CD4-positive, alpha-beta T cell treated with Interleukin-21 for 1 hour (primary cell): ENCODE measurements at places on chromosomes 3 and 15.

GRCh38 chr3:132804498-132804897 lies 82.3 kb upstream of the NPHP3 start:
- DNase-seq, result no peak

- DNase-seq, result no peak
Observed at GRCh38 chr15:69597061-69597592, 144.5 kb downstream of the RPLP1 start.

GRCh38 chr15:101242999-101243336 lies 8.9 kb downstream of the CHSY1 start:
- no peak for DNase-seq

GRCh38 chr3:141746962-141747361 lies 8.9 kb downstream of the RNF7 start:
- DNase-seq, result no peak

GRCh38 chr15:34336231-34336990 lies 1.2 kb downstream of the SLC12A6 start:
- DNase-seq, result no peak

DNA sequence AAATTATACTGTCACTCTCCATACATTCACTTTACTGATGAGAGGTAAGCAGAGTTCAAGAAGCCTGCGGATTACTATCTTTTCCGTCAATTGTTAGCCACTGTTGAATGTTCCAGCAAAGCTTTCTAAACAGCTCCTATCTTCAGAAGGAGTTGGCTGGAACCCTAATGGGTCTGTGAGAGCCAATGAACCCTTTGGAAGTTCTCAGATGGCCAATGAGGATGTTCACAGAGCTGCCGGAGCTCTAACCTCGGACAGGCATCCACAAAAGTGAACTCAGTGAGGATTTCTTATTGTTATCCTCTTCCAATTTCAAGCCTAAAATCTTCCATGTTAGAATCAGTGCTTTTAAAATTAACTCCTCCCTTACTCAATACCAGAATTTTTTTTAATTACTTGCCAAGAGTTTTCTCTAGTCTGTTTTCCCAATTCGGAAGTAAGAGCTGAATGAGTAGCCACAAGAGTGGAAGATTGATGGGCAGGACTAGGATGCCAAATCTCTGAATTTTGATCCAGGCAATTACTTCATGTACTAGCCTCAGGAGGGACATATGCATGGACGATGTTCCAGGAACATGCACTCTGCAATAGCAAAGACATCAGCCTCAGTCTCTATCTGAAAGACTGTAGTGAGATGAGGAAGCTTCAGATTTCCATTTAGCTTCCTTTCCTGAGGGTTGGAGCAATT lies 78.1 kb downstream of the AGBL1 start:
- DNase-seq, result no peak

GRCh38 chr15:99248000-99248715 lies 1.2 kb downstream of the TTC23 start:
- no peak for DNase-seq

- DNase-seq, result no peak
Observed at GRCh38 chr3:190972840-190973270, 110.4 kb upstream of the GMNC start.

DNA sequence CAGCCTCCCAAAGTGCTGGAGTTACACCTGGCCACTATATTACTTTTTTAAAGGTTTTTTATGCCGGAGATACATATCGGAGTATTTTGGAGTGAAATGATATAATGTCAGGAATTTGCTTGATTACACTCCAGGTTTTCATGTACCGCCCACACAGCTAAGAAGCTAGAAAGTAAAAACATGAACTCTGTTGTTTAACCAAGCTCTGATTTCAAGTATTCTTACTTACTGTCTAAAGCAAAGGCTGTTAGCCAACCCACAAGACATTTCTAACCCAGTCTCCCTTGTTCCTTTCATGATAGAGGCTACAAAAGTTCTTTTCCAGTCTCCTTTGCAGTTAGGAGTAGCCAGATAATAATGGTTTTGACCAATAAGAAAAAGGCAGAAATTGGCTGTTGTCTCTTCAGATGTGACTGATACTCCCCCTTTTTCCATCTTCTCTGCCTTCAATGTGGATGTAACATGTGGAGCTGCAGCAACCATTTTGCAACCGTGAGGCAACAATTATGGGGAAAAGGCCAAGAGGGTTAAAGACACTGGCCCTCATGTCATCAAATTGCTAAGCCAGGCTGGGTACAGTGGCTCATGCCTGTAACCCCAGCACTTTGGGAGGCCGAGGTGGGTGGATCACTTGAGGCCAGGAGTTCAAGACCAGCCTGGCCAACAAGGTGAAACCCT lies 6.1 kb upstream of the CP start:
- DNase-seq, result no peak

DNA sequence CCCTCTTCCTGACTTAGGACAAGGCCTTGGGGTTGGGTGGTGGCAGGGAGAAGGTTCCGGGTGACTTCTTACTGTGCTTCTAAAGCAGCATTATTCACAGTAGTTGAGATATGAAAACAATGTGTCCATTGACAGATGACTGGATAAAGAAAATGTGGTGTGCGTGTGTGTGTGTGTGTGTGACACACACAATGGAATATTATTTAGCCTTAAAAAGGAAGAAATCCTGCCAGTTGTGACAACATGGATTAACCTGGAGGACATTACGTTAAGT lies 128.1 kb upstream of the RASGRP1 start:
- DNase-seq, result no peak

DNA sequence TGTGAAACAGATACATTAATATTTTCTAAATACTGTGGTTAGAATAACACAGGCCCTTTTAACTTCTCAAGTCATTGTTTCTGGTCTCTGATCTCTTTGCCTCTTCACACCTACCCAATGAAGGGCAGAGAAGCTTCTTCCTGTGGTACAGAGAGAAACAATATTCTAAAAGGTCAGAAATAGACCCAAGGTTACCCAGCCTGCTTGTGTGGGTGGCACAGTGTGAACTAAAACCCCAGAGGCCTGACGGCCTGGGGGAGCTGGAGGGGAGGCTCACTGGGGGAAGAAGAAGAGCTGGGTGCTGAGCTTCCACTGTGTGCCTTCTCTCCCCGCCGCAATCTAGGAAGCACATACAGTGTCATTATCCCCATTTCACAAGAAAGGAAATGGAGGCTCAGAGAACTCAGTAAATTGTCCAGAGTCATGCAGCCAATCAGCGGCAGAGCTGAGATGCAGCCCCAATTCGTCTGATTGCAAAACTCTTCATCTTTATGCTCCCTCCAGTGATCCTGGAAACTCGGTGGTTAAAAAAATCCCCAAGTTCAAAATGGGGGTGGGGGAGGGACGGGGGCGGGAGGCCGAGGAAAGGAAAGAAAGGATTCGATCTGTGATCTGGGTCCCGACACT lies 64.1 kb upstream of the HEG1 start:
- peak; percentile 36 for DNase-seq

- no peak for DNase-seq
Observed at GRCh38 chr3:127168271-127168670, 24.7 kb upstream of the PRR23E start.

DNA sequence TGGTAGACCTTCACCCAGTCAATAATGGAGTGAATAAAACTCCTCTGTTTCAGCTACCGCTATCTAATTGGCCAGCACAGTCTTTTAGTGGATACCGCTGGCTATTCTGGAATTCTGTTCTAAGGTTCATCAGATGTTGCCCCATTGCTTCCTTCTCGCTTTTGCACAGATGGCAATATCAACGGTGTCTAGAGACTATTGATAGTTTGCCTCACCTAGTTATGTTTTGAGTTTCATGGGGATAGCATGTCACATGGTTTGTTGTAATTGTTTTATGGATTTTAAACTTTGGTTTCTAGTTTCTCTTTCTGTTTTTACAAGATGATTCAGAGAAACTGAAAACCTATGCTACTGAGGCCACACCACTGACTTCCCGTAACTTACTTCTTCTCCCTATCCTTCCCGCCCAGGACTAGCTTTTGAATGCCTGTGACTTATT lies 2.0 kb downstream of the XRN1 start:
- DNase-seq, result peak; percentile 52

DNA sequence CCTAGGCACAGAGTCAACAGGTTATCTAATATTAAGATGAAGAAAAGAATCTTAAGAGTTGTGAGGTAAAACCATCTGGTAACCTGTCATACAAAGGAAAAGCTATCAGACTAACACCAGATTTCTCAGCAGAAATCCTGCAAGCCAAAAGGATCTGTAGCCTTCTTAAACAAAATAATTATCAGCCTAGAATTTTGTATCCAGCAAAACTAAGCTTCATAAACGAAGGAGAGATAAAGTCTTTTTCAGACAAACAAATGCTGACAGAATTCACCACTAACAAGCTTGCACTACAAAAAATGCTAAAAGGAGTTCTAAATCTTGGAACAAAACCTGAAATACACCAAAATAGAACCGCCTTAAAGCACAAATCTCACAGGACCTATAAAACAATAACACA lies 9.9 kb upstream of the IGSF11 start:
- no peak for DNase-seq

DNA sequence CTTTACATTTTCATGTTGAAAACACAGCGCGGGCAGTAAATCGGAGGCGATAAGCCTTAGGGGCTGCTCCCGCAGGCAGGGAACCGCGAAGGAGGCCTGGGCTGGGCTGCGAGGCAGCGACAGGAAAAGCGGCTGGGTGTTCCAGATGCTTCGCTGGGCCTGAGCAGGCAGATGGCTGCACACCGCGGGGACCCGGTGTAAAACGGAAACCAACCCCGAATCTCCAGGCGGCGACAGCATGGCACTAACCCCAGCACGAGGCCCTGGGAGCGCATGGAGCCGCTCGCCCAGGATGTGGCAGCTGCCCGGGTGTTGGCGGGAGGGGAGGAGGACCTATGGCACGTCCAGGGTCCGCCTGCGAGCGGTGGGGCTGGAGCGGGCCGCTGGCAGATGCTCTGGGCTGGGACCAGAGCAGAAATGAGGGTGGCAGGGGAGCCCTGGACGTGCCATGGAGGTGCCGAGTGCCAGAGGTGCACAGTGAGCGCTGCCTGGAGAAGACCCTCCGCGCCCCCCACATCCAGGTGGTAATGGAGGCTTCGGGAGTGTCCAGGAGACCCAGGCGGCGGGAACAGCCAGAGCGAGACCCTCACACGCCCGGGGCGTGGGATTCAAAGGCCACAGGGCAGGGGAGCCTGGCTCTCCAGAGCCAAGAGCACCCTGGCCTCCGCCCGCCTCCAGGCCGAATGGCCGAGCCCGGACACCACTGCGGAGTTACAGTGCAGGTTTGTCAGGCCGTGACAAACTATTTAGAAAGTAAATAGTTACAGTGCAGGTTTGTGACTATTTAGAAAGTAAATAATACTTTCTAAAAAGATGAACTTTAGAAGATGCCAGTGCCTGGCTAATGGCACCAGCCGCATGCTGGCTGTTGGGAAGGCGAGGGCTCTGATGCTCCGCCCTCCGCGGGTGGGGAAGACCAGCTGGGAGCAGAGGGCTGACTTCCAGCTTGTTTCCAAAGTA lies 293.6 kb downstream of the OCA2 start:
- no peak for DNase-seq

- DNase-seq, result peak; percentile 29
Observed at GRCh38 chr3:113985541-113985940, 37.7 kb downstream of the ZDHHC23 start.

- DNase-seq, result no peak
Observed at GRCh38 chr3:184295771-184296170, 3.3 kb upstream of the PSMD2 start.

DNA sequence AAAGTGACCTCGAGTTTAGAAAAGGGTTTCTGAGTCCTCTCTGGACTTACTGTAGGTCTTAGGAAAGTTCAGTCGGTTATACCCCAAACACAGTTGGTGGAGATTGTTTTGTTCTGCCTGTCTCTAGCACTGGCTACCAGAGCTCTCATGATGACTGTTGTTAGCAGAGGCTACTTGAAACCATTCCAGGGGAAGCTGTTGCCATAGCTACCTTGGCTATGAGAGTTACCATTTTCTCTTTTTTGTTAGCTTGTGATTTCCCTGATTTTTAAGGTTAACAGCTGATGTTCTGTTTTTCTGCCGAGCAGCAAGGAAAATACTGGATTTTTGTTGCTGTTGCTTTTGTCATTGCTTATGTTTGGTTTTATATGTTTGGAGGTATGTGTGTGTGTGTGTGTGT lies 26.7 kb downstream of the ABHD2 start:
- DNase-seq, result no peak

GRCh38 chr3:71063773-71064290 lies 519.7 kb downstream of the FOXP1 start:
- DNase-seq, result no peak

- DNase-seq, result no peak
Observed at GRCh38 chr3:166013073-166013679, 176.0 kb upstream of the BCHE start.

DNA sequence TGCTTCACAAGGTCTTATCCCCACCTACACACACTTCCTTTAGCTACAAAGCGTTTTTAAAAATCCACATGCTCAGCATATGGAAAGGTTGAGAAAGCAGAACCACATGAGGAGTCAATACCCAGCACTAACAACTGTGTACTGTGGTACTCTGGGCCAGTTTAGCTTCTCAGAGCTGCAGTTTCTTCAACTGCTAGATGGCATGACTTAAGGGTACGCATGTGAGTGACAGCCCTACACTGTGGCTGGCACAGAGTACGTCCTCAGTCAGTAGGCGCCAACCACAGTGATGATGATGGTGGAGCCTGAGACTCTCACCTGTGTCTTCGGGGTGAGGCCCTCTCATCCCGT lies 17.4 kb downstream of the CCDC12 start:
- DNase-seq, result no peak

GRCh38 chr3:23981955-23982354 lies 36.9 kb downstream of the NR1D2 start:
- DNase-seq, result no peak

DNA sequence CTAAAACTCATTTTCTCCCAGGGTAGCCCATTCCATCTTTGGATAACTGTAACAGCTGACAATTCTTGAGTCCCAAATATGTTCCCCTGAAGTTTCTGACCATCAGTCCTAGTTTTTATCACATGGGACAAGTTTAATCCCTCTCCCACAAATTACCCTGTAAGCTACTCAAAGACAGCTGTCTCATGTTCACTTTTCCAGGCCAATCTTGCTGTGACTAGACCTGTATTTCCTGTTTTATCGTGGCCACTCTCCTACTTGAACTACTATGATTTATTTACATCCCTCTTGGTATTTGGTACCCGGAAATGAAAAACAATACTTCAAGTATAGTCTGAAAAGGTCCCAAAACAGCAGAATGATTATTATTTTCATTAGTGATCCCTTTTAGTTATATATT lies 95.1 kb upstream of the MEX3B start:
- DNase-seq, result no peak

DNA sequence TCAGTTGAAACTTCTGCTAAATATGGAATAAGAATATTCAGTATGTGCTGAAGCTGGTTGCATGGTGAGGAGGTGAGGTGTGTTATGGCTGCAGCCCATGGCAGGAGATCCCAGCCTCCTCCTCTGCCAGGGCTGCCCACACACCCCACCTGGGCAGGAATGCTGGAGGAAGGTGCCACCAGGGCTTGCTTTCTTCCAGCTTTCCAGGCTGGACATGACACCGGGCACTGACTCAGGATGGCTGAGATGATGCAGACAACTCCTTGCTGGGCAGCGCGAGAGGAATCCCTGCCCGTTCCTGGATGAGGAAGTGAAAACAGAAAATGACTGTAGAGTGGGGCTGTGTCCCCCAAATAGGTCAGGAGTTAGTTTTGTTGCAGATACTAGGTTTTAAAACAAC lies 14.1 kb downstream of the GABRG3 start:
- DNase-seq, result no peak
